ENCODE measurements at places on chromosomes 2 and 18.

DNA sequence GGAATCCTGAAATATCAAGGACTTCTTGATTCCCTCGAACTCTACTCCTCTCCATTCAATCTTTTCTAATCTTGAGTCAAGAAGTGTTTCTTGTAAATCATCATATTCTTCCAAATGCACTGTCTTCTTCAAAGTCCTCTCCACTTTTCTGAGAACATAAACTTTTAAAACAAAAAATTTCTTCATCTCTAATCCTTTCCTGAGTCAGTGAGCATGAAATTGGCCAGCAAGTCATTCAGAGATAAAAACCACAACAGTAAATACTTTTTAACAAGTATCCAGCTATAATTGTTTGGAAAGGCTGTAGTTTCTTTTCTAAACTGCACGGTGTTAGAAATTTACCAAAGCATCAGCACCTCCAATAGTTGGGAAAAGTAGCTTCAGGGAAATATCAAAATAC lies 312.6 kb upstream of the GALNT5 start:
- no peak for DNase-seq

GRCh38 chr18:9210966-9211365 lies 74.4 kb downstream of the ANKRD12 start:
- DNase-seq = no peak

DNA sequence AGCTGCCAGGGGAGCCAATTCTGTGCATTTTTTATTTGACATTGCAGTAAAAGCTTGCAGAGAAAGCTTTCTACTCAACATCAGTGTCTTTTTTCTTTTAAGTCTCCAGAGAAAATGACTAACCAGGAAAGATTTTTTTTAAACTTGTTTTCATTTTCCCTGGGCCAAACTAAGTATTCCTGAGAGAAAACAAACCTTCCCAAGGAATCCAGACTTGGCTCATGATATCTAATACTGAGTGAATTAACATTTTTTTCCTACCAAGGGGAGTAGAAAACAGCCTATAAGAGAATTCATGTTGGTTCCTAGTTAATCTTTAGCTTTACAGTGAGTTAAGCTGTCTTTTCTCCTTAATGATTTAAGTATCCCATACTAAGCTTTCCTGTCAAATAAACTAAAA lies 46.7 kb downstream of the DAPL1 start:
- no peak for DNase-seq

DNA sequence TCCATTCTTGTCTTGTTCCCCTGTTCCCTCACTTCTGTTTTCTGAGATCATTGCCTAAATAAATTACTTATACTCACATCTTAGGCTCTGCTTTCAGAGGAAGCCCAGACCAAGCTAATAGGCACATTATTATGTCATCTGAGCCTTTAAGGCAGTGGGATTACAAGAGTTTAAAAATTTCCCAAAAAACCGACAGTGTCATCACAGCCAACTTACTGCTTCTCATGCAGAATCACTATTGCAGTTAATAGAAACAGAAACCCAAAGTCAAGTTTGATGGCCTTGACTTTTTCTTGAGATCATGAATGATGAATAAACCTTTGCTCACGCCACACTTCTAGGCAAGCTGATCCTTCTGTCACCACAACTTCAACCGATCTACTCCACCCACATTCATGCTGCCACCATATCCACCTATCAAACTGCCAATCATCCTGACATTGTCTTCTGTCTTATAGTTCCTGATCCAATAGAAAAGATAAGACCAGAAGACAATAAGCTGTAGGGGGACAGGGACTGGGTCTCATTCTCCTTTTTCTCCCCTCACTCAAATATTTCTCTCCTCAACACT lies 142.7 kb upstream of the CREB1 start:
- no peak for DNase-seq

DNA sequence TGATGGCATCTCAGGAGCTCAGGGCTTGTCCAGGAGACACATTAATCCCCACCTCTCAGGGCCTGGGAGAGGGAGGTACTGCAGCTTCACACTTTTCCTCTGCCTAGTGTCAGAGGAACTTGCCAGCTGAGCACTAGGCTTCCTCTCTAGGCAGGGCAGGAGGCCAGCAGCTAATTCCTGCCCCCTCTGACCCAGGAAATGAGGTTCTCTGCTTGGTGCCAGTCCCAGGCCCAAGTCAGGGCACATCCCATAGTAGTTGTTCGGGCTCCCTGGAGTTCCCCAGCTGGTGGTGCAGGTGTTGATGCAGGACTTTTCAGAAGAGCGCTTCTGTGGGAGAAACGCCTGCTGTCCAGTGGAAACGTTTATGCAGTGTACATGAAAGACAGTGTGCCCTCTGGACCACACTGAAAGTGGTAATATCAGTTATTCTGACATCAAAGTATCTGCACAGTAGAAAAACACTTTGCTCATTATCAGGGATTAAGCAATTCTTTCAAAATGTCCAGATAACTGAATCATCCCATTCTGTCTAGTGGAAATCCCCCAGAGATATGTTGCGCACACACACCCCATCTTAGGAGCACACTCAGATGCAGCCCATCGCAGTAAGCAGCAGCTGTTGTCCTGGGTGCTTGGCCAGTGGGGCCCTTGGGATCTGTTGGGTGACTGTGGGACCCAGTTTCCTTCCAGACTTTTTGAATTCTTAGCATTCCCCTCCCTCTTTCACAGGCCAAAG lies 17.8 kb upstream of the SCLY start:
- no peak for DNase-seq

- no peak for DNase-seq
Measured at GRCh38 chr2:240603081-240603835, 16.7 kb downstream of the CAPN10 start.

DNA sequence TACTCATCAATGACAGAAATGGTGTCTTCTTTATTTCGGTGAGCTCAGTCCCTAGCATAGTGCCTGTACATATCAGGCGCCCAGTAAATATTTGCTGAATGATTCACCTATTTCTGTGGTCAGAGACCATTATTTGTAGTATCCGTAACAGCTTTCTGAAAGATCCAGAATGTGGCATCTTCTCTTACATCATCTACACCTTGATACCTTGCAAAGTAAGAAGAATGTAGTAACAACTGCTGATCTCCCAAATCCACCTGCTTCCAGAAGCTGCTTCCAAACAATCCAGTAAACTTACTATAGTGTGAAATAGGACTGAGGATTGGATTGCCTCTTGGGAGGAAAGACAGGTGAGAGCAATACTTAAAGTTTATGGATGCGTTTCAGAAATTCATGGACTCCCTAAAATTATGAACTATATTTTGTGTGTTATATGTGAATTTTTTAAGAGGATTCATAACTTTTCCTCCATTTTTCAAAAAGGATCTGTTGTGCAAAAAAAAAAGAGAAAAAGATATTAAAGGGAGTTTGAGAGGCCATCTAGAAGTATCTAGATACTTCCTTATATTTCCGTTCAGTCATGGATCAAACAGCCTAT lies 945 bp upstream of the ASXL2 start:
- DNase-seq = no peak

GRCh38 chr2:69469375-69469774 lies 32.1 kb upstream of the NFU1 start:
- DNase-seq = no peak

- no peak for DNase-seq
Measured at GRCh38 chr2:122079844-122080243, 324.4 kb downstream of the TSN start.

GRCh38 chr2:124874219-124874618 lies 849.1 kb downstream of the CNTNAP5 start:
- no peak for DNase-seq

GRCh38 chr2:237315170-237315828 lies 98.7 kb downstream of the COL6A3 start:
- DNase-seq = no peak

- DNase-seq = no peak
Measured at GRCh38 chr18:23068011-23068410, 67.3 kb upstream of the CABLES1 start.

DNA sequence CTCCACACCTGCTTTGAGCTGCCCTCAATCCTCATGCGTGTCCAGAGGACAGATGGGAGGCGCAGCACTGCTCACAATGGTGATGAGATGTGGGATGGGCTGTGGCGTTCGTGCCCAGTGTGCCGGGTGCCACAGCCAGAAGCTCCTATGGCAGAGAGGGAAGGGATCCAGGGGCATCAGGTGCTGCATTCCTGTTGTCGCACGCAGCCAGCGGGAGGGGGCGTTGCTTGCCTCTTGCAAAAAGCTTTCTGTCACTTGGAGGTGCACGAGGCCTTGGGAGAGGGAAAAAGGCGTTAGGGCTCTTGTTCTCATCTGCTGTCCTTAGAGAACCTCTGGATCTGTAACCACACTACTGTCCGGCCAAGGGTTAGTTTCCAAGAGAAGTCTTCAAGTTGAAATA lies 29.2 kb upstream of the ALLC start:
- no peak for DNase-seq

DNA sequence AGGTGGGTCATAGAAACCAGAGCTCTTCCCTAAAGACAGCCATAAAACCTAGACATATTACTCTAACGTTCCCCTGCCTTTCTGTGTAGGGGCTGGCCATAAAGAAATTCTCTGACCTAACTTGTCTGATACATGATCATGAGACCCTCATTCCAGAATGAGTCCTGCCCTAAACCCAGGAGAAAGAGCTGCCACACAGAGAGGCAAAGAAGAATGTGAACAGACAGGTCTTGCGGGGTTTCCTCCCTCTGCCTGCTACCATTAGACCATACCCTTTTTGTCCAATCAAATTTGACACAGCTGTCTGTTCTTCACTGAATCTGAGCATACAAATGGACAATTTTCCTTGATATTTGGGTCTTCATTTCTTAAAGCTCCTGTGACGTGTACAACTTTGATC lies 198.8 kb upstream of the LHCGR start:
- no peak for DNase-seq

DNA sequence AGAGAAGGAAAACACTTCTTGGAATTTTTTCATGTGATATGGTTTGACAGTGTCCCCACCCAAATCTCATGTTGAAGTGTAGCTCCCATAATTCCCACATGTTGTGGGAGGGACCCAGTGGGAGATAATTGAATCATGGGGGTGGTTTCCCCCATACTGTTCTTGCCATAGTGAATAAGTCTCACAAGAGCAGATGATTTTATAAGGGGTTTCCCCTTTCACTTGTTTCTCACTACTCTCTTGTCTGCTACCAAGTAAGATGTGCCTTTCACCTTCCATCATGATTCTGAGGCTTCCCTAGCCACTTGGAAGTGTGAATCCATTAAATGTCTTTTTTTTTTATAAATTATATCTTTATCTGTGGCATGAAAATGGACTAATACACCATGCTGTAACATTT lies 250.7 kb downstream of the LPIN1 start:
- no peak for DNase-seq

DNA sequence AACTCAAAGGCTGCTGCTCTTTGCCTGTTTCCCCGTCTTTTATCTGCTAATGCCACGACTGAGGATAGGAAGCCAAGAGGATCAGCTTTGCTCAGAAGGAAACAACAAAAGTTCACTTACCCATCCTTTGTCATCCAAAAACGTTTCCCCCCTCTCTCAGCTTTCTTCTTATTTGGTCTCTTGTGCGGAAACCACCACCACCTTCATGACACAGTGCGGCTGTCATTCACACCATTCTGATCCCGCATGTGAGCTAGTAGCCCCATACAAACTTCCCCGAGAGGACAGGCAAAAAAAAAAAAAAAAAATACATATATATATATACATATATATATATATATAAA lies 656 bp downstream of the LRRTM4 start:
- no peak for DNase-seq

DNA sequence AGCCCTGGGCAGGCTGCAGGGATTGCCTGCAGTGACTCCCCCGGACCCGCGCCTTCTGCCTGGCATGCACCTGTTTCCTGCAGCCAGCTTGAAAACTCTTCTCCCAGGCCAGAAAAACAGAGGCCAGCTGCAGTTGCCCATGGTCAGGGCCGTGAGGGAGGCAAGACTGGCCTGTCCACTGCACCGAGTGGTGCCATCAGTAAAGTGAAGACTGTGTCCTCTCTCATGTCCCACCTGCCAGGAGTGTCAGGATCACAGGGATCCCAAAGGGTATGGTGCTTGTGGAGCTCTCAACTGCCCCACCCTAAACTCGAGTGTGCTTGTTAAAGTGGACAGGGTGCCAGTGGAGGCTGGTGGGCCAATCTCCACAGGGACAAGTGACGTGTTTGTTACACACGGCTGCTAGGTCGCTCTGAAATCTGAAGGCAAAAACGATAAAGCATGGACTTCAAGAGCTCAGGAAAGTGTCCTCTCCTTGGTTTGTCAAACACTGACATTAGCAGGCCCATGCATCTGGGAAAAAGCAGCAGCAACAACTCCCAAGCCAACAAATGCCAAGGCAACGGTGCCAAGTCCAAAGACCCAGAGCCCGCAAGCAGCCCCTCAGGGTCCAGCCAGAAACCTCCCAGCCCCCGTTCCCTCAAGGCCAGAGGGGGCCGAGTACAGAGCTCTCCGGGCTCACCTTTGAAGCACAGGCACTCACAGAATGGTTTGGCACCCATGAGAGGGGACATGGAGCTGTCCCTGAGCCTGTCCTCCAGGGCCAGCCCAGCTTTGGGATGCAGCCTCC lies 213.2 kb downstream of the HDAC4 start:
- no peak for DNase-seq

GRCh38 chr18:3793545-3793944 lies 343.6 kb downstream of the TGIF1 start:
- DNase-seq = no peak

GRCh38 chr18:29164020-29164706 lies 987.2 kb upstream of the CDH2 start:
- no peak for DNase-seq

GRCh38 chr18:3447068-3447894 lies 2.7 kb upstream of the TGIF1 start:
- DNase-seq = no peak

GRCh38 chr18:49141491-49141890 lies 190.7 kb upstream of the SMAD7 start:
- no peak for DNase-seq

GRCh38 chr2:138081225-138082073 lies 117.2 kb downstream of the HNMT start:
- no peak for DNase-seq

DNA sequence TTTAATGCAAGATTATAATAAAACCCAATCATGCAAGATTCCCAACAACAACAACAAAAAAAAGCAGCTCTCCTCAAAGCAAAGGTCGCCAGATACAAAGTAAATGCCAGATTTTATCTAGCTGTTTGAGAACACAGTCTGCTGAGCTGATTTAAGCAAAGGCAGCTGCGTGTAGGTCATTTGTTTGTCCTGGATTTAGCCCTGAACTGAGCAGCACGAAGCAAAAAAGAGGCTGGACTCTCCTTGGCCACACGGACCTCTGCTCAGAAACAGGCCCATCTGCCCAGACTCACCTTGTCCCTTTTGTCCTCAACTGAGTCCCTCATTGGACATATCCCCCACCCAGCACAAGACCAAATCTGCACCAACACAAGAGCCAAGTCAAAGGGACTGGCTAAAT lies 91.5 kb downstream of the PID1 start:
- no peak for DNase-seq

DNA sequence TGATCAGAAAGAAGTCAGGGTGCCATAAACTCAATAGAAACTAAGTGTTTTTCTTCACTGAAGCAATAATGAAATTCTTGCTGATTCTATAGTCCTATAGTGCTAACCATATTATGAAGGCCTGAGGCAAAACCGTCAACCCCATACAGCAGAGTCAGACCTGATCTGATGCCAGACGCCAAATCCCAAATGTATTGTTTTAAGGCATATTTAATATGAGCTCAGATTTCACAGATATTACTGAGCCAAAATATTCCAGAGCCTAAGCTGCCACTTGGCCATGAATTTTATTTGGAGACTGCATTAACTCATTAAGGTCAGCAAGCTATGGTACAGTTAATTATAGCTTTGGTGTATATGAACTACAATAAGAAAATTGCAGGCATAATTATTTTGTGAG lies 53.4 kb downstream of the SCN1A start:
- no peak for DNase-seq

- no peak for DNase-seq
Measured at GRCh38 chr2:217903859-217904613, 98.8 kb downstream of the TNS1 start.

Data from CD4-positive, alpha-beta T cell treated with Interleukin-21 for 1 hour (primary cell).